GM03348 (cell line): ENCODE measurements at places on chromosomes 2 and 18.
A peak's percentile ranks its signal among the peaks of the same experiment; 100 is the strongest.

GRCh38 chr18:51943281-51943680 lies 396.7 kb upstream of the DCC start:
- no peak for DNase-seq

- DNase-seq, result no peak
These were observed 141.2 kb downstream of the TRIB2 start for GRCh38 chr2:12857891-12858290.

DNA sequence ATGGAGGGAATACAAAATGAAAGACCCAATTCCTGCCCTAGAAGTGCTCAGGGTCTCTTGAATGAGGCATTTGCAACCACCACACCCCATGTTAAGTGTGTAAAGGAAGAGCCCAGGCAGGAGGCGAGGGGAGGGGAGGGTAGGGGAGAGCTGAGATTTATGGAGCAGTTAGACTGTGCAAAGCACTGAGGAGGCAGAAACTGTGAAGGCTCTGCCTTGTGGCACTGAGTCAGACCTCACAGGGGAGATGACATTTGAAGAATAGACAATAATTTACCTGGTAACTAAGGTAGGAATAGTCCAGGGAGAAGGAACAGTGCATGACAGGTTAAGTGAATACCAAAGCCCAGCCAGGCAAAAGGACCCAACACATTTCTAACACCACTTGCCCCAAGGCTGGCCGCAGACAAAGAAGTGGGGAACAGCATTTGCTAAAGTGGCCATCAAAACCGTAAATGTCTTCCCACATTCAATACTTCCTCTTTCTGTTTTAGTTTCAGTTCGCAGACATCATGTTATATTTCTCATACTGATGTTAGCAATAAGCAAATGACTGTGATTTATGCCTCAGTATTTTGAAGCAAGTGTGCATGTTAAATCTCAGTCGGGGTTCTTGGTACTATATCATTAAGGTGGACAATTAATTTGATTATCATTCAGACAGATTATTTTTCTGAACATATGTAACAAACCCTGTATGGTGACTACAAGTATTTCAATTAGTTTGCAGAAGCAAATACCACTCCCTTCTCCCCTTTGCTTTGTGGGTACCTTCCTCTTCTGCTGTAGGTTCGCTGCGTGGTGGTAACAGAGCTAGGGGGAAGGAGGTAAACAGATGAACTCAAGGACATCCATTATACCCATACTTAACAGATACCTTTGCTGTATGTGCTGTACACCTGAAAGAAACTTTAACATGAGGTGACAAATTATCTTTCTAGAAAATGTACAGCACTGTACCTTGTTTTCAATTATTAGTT lies 27.5 kb downstream of the CDH20 start:
- DNase-seq, result no peak

GRCh38 chr2:236498369-236498768 lies 71.3 kb upstream of the ACKR3 start:
- peak; percentile 76 for DNase-seq

- DNase-seq, result no peak
These were observed 75.6 kb upstream of the MAPRE2 start for GRCh38 chr18:34965566-34965965.
